Activated CD4-positive, CD25-positive, alpha-beta regulatory T cell treated with anti-CD3 and anti-CD28 coated beads, Interleukin-2, amount 50 U/mL, for 72 hours (primary cell): ENCODE measurements at places on chromosomes 1 and 21.

- DNase-seq, result no peak
Measured at GRCh38 chr1:212037900-212038299, 2.4 kb downstream of the DTL start.

DNA sequence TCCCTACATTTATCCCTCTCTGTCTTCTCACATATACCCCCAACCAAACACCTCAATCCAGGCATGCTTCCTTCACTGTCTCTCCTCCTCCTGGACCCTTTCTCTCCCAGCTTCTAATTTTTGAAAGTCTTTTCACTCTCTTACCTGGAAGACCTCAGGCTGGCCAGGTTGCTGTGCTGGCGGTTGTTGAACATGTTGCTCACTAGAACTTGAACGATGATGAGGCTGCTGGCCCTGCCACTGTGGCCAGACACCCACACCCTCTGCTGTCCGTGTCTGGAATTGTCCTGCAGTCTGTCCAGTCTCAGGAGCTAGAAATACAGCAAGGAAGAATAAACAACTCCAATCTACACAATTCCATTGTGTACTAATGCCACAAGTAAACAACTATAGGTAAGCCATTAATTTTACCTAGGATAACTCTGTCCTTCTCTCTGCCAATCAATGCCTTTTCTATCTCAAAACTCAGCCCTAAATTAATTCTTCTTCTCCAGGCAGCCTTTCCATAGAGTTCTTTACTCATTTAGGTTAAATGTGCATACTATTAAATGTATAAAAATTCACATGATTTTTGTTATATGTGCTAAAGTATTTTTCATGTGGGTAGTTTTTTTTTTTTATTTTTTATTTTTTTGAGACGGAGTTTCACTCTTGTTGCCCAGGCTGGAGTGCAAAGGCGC is 5.1 kb upstream of the CTSK start:
- no peak for DNase-seq

- DNase-seq, result no peak
Measured at GRCh38 chr1:41564741-41565475, 80.4 kb upstream of the EDN2 start.

- DNase-seq, result no peak
Measured at GRCh38 chr1:210882414-210883221, 251.3 kb downstream of the KCNH1 start.

GRCh38 chr1:97603218-97603617 is 317.6 kb downstream of the DPYD start:
- no peak for DNase-seq
